ENCODE measurements at places on chromosomes 7 and 10.

- no peak for DNase-seq
Observed at GRCh38 chr7:90251304-90251635, 6.3 kb downstream of the CFAP69 start.

DNA sequence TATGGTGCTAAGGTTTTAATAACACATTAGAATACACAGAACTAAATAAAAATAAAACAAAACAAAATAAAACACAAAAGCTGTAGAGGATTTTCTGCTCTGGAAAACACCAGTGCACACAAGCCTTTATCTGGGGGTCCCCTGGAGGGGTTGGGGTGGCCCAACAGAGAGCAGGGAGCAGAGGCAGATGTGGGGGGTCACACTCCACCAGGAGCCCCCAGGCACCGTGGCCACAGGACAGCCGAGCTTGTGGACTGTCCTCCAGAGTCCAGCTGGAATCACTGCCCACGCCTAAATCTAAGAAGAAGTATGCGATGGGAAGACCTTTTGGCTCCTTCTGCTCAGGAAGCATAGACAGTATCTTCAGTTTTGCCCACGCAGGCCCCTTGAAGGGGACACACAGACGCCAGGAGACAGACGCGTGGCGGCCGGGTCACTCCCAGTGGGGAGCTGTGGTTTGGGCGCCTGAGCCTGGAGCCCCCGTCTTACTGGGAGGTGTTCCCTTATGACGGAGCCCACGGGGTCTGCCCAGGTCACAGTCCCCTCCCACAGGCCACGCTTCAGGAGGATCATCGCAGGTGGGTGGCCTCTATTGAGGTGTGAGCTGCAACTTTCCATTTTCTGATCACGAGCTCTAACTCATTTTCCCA, 595.0 kb downstream of the PTPRN2 start:
- DNase-seq = no peak

DNA sequence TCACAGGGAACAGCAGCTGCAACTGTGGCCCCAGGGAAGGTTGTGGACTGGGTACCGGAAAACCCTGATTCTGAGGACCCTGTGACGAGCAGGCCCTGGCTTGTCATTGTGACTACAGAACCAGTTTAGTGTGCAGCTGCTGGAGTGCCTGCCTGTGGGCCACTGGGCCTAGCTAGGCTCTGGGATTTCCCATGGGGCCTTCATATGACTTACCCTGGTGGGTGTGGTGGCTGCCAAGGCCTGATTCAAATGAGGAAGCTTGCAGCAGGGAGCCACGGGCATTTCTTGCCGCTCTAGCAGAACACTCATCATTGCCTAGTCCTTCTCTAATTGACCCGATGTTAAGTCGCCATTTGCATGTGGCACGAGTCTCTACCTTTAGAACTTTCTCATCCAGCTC, 14.7 kb upstream of the CAMK2G start:
- no peak for DNase-seq

GRCh38 chr7:142587578-142588191, 161.6 kb upstream of the PRSS1 start:
- DNase-seq = no peak

DNA sequence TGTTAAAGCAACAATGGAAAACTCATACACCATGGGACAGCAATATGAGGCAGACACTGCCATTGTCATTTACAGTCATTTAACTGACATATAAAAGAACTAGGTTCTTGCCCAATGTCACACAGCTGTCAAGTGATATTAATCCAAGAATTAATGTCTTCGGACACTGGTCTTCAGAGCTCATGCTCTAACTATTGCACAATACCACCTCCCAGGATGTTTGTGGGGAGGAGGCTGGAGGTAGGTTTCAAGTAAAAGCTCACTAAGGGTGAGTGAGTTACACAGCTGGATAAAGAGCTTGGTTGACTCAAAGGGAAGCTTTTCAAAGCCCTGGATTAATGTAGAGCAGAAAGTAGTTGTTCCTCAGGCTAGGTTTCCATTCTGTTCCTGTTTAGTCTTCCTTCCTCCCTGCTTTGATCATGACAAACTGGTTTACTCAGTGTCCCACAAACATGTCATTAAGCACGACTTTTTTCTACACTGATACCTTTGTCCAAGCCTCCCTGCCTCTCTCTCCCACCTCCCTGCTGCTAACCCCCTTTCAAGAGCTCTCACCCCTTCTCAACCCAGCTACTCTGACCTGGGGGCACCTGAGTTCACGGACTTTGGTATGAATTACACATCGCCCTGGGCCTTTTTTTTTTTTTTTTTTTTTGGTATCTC, 987 bp upstream of the EXOC6 start:
- no peak for DNase-seq

- DNase-seq = no peak
Observed at GRCh38 chr10:78531088-78531487, 497.4 kb downstream of the RPS24 start.

DNA sequence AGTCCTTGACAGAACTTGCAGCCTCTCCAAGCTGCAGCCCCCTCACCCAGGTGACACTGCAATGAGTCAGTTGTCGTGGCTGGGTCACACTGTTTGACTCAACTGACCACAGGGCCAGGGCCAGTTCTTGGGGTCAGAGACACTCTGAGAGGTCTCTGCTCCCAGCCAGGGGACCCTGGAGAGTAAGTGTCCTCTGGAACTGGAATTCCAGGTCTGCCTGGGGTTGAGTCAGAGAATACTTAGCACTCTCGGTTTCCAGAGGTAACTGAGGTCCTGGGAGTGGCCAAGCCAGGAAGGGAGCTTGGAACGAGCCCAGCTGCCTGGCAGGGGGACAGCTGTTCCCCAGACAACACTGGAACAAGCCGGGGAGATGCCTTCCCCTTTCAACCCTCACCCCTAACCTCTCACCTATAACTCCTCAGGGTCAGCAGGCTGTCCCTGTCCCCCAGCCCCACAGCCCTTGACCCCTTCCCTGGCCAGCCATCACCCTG, 2.2 kb upstream of the MYL10 start:
- no peak for DNase-seq

GRCh38 chr10:3042589-3042988, 24.8 kb upstream of the PFKP start:
- DNase-seq = no peak

DNA sequence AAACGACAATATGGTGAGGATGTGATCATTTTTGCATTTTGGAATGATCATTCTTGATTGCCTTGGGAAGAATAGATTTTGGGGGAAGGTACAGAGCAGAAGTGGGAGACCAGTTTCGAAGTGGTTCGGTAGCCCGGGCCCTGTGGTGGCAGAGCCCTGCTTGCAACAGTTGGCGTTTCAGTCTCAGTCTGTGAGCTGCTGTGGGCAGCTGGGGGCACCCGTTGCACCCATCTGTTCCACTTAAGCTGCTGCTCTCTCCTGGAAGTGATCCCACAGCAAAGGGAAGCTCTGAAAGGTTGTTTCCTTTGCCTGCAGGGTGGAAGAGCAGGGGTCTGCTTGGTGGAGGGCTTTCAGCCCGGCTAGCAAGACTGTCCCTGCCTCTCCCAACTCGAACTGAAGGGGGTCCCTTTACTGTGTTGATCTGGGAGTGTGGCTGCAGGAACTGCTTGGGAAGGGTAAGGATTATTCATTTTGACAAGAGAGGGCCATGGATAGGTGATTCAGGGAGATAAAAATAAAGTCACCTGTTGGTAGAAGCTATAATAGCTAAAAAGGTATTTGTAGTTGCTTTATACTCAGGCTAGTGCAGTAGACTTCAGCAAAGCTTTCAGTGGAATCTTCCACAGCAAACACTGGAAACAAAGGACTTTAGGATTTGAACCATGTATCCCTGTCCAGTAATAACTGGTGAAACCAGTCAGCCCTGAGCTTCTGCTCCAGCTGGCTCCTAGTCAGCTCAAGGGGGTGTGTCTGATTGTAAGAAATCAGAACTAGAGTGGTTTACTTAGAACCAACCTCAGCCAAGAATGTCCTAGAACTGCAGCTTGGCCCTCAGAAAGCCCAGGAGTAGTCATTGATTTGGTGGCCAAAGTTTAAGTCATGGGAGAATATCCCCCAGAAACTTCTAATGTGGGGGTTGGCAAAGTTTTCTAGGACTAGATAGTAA, 53.1 kb upstream of the PDCD4 start:
- no peak for DNase-seq

- DNase-seq = no peak
Observed at GRCh38 chr7:341841-342638, 52.1 kb downstream of the FOXL3 start.

GRCh38 chr10:48658243-48658974, 26.3 kb upstream of the WDFY4 start:
- DNase-seq = no peak

GRCh38 chr7:17506095-17506494, 207.6 kb downstream of the AHR start:
- no peak for DNase-seq

DNA sequence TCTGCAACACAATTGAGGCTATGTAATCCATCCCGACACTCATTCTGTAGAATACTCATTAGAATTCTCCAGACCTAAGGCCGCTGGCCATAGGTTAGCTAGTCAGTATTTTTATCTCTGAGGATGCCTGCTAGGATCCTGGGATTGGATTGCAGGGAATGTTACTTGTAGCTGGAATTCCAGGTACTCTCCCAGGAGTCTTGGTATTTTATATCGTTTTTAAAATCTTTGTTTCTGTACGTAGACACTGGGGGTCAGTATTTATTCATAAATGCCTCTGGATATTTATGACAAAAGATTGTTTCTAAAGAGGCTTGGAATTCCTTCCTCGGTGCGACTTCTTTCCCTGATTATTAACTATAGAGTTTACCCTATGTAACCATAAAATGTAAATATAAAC, 40.1 kb downstream of the BPGM start:
- no peak for DNase-seq
